ENCODE measurements at places on chromosomes 3 and 15.

DNA sequence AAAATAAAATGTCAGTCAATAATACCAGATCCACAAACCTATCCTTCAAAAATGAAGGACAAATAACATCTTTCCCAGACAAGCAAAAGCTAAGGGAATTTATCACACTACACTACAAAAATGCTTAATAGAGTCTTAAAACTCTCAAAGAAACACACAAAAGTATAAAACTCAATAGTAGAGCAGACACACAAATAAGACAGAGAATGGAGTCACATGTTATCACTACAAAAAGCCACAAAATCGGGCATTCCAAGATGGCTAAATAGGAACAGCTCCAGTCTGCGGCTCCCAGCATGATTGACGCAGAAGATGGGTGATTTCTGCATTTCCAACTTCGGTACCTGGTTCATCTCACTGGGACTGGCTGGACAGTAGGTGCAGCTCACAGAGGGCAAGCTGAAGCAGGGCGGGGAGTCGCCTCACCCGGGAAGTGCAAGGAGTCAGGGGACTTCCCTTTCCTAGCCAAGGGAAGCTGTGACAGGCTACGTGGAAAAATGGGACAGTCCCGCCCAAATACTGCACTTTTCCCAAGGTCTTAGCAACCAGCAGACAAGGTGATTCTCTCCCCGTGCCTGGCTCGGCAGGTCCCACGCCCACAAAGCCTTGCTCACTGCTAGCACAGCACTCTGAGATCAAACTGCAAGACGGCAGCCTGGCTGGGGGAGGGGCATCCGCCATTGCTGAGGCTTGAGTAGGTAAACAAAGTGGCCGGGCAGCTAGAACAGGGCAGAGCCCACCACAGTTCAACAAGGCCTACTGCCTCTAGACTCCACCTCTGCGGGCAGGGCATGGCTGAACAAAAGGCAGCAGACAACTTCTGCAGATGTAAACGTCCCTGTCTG is 46.3 kb downstream of the SENP7 start:
- no peak for DNase-seq

GRCh38 chr3:43379343-43379742 is 93.0 kb downstream of the SNRK start:
- no peak for DNase-seq

GRCh38 chr3:126293370-126294082 is 63.7 kb downstream of the KLF15 start:
- no peak for DNase-seq

DNA sequence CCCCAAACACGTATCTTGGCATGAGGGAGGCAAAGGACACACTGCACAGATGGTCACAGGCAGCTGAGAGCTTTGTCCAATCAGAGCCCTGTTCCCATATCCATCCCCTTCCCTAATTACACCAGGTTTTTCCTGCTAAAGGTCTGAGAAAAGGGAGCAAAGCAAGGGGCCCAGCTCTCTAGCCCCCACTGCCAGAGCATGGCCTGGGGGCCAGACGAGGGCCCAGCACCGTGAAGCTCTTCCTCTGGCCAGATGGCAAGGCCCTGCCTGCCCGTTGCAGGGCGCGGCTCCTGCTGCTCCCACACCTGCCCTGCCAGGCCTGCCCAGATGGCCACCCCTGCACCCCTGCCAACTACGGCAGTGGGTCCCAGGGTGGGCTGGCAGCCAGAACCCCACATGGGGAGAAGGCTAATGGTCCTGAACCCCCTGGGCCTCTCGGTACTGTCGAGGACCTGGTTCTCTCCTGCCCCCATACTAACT is 3.2 kb downstream of the SHF start:
- no peak for DNase-seq

DNA sequence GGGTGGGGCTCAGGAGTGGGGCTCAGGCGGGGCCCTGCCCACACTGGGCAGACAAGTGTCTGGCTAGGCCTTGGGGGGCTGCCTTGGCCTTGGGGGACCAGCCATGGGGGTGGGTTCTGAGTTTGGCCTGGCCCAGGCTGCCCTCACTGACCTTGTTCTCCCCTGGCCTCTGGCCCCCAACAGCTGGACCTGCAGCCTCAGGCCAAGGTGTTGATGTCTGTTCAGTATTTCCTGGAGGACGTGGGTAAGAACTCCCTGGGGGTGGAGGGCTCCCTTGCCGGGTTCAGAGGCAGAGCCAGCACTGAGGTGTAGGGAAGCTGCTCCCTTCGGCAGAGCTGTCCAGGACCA is 20.0 kb downstream of the PRKCD start:
- DNase-seq, result no peak

GRCh38 chr3:103873021-103873420 is 1438.2 kb downstream of the ZPLD1 start:
- no peak for DNase-seq

- DNase-seq, result no peak
Measured at GRCh38 chr15:89195836-89196235, 25.5 kb downstream of the RLBP1 start.

DNA sequence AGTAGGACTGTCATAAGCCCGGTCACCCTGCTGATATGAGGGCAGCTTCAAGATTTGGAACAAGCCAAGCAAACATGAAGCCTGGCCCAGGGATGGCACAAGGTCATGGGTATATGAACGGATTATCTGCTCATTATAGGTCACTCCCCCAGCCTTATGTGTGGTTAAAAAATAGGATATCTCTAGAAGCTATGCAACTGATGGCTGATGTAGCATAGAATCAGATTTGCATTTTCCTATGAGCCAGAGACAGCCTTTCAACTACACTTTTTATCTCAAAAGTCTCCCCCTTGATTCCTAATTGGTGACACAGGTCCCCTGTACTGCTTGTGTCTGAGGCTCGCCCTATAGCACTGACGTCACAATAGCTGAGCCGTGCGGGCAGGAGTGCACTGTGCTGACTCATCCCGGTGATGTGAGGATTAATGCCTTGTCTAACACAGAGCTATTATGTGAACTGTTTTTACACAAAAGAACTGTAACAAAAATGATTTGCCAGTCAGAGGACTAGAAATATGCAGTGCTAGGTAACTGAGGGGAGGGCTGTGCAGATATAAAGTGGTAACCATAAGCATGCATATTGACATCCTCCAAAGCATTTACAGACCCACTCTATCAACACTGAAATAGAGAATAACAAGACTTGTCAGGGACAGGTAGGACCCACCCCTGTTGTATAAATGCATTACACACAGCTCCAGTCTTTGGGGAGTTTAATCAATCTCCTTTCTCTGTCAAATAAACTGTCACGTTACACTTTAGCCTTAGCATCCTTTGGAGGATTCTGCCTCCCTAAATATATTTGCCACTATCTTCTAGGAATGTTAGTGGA is 204.9 kb downstream of the TIGIT start:
- no peak for DNase-seq

DNA sequence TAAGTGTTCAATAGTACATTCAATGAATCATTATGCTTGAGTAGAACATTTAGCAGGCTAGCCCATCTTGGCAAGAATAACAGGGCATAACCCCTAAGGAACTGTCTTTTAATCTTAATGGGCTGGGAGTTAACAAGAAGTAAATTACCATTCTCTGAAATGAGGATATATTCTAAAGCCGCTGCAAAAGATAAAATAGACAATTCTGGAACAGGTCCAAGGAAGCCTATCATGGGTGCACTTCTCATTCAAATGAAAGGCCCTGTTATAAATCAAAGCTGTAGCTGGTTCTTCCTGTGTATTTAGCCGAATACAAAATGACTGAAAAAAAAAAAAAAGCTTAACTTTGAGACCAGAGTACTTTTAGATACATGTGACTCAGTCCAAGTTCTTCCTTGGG is 15.6 kb downstream of the MTHFS start:
- no peak for DNase-seq

DNA sequence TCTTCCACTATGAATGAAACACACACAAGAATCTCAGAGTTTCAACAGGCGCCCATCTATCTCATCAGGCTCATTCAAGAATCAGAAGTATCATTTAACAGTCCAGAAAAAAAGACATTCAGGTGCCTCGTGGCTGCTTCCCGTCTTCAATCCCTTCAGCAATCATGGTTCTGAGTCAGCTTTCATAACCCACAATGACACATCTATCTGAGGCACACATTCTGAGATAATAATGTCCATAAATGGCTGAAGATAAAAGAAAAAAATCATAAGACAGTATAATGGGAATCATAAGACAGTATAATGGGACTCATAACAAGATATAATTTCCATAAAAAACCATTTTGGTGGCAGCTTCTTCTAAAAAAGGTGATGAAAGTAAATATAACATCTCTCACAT is 52.4 kb downstream of the TNIK start:
- no peak for DNase-seq

DNA sequence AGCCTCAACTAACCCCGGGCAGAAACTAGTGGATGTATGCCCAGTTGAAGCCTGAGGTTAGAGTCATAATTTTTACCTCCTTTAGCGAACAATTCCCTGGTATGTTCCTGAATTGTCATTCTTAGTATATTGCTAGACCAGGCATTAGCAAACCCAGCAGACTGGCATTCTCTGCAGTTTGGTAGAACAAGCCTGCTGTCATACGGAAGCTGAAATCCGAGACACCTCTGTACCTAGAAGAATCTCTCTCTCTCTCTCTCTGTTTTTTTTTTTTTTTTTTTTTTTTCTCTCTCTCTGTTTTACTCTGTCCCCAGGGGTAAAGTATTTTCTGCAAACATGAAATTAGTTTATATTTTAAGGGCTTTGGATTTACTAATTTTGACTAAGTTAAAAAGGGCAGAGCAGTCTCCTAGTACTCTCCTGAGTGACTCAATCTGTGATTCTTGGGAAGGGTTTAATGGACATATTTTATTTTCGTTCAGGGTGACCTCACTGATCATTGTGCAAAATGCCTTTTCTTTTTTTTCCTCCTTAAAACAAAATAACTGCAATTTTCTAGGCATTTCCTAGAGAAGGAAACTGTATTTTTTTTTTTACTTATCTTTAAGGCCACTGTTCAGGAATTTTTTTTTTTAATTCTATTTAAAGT is 133.6 kb upstream of the ICE2 start:
- no peak for DNase-seq

- no peak for DNase-seq
Measured at GRCh38 chr15:43920254-43920600, 93.4 kb downstream of the WDR76 start.

- DNase-seq, result no peak
Measured at GRCh38 chr3:194168994-194169393, 33.0 kb downstream of the HES1 start.

GRCh38 chr3:41565003-41565402 is 365.7 kb downstream of the CTNNB1 start:
- DNase-seq, result no peak

- no peak for DNase-seq
Measured at GRCh38 chr3:73284472-73284871, 223.0 kb downstream of the EBLN2 start.

DNA sequence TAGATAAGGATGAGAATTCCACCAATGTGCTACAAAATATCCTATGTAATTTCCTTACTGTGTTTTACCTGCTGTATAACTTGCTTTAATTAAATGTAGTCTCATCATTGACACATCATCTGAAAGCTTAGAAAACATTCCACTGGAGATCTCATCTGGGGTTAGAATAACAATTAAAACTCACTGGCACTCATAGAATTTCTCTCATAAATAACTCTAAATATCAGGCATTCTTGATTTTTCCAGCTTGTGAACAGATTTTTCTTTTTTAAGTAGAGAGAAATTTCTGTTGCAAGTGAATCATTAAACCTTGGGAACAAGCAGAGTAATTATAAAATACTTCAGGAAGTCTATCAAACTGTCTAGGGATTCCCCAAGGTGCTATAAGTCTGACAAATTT is 843.8 kb downstream of the NAALADL2 start:
- DNase-seq, result no peak

DNA sequence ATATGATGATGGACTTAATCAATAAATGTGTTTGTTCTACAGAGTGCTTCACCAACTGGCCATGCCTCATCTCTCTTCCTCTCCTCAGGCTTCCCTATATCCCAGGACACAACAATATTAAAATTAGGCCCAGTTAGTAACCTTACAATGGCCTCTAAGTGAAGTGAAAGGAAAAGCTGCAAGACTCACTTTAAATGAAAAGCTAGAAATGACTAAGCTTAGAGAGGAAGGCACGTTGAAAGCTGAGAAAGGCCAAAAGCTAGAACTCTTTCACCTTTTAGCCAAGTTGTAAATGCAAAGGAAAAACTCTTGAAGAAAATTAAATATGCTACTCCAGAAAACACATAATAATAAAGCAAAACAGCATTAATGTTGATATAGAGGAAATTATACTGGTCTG is 1010.3 kb downstream of the NAALADL2 start:
- DNase-seq, result no peak

- no peak for DNase-seq
Measured at GRCh38 chr3:39114456-39114855, 7.0 kb downstream of the TTC21A start.

DNA sequence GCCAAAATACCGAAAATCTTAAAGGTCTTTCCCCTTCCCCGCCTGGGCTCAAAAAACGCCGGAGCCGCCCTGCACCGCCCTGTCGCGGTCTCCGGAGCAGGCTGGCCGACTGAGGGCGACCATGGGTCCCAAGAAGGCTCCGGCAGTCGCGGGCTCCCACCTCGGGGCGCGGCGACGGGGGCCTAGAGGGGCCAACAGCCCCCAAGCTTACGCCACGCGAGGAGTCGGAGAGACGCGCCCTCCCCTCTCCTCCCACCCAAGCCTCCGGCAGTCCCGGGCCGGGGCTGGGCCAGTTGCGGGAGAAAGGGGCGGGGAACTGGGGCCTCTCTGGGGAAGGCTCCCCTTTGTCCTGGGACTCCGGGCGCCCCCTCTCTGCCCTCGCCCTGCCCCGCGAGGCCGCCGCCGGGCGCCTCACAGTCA is 69.2 kb downstream of the GOLGA8B start:
- DNase-seq, result no peak

- DNase-seq, result no peak
Measured at GRCh38 chr15:43134157-43134635, 810 bp downstream of the TMEM62 start.

DNA sequence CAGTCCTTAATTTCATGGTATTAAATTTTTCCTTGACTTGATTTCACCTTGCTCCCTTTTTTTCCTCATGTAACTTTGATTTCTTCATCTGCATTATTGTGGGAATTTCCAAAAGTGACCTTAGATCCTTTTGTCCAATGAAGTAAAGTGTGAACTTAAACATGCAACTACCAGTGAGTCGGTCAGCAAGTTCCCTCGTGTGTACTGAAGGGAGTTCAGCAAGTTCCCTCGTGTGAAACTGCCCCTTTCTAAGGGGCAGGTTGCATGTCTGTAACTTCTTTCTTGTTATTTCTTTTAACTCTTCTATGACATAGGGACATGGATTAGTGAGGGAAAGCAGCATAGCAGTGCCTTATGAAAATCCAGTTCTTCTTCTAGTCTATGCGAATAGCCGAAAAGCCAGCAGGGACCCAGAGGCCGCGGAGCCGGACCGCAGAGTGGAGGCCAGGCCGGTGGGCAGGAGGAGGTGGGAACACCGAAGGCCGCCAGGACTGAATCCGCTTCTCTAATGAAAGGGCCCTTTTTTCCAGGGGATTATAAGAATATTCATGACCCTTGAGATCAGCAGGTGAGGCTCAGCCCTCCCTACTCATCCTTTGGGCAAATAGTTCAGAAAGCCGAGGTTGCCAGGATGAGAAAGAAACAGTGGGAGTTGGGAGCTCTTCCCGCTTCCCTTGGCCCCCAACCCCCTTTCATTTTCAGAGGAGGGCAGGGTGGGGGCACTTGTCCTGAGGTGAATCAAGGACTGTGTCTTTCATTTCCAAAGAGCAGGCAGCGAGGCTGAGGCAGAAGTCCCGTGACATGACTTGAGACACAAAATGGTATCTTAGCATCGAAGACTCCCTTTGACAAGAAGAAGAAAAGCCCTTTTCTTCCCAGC is 117.5 kb downstream of the OPA1 start:
- DNase-seq, result no peak

GRCh38 chr3:36372534-36372935 is 7.8 kb upstream of the STAC start:
- DNase-seq, result no peak

GRCh38 chr3:40162616-40163015 is 146.9 kb upstream of the EIF1B start:
- DNase-seq, result no peak

Data from stimulated activated CD8-positive, alpha-beta memory T cell treated with anti-CD3 and anti-CD28 coated beads, Interleukin-7, amount 100 ng/mL, for 1 hour (primary cell).